ENCODE measurements at places on chromosomes 5 and 9.

DNA sequence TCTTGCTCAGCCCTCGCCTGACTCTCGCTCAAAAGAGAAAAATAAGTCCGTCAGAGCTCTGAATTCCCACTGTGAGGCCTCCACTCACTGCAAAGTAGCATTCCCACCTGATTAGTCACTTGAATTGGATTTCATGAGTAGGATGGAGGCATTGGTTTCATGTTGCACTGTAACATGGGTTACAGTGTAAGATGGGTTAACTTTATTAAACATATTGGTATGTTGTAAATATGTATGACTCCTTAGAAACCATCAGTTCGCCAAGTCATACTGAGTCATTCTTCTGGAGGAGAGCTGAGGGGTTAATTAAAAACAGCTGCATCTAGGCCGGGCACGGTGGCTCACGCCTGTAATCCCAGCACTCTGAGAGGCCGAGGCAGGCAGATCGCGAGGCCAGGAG, 93.8 kb upstream of the BNC2 start:
- DNase-seq = no peak

- peak; percentile 77 for DNase-seq
Observed at GRCh38 chr9:38622288-38622674, 1.9 kb upstream of the ANKRD18A start.

GRCh38 chr5:114391321-114391720, 29.5 kb downstream of the KCNN2 start:
- no peak for DNase-seq

DNA sequence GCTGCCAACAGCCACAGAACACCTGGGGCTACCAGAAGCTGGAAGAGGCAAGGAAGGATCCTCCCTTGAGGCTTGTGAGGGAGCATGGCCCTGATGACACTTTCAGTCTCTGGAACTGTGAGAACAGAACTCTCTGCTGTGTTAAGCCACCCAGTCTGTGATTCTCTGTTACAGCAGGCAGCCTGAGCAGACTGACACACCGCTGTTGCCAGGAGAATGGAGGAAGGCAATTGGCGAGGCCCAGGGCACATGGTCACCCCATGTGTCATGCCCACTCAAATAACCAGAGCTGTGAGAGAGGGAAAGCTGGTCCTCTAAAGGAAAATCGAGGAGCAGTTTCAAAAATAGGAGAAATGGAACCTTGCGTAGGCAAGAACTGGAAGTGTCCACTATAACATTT, 12.0 kb upstream of the KIF4B start:
- no peak for DNase-seq

DNA sequence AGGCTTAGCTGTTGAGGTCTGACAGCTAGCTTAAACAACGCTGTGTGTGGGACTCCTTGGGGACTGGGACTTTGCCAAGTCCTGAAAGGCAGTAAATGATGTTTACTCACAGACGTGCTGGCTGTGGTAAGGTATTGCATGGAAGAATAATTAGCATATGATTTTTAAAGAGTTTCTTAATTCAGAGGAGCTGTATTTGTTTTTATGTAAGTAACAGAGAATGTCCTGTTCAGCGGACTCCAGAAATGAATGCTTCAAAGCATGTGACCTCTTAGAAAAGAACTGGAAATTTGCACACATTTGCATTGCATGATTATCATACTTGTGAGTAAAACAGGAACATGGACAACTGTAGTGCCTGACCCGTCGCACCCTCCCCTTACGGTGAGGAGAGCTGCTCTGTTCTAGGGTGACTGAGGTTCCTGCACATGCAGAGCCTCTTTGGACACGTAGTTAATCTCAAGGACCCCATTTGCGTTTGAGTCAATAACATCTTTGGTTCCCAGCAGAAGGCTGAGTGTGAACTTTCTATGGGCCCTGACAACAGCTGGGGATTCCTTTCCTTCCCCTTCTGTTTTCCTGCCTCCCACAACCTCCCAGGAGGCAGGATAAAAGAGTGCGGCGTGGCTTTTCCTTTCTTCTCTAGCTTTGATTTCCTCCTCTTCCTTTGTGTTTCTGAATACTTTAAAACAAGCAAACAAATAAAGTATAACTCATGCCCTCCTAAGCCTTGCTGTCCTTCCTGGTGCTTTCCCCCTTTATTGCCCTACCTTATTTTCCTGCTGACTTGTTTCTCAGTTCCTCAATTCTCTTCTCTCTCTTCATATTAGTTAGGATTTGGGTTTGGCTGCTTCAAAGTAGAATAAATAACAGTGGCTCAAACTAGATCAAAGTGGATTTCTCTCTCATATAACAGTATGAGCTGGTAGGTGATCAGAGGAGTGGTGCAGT, 157.2 kb upstream of the CD180 start:
- DNase-seq = peak; percentile 18

DNA sequence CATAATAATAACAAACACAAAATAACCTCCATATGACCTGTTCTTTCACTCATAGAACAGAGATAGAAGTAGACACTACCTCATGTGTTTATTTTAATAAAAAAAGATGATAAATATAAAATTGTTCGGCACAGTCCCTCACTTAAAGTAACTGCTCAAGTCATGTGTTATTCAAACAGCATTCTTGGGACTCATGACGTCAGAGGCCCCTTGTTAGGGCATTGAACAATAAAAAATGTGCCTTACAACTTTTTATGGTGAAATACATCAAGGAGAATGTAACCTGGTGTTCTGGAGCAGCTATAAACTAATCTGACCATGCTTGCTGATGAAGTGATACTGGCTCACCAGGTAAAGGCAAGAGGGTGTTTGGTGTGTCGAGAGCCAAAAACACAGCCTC, 12.2 kb upstream of the NDFIP1 start:
- no peak for DNase-seq

DNA sequence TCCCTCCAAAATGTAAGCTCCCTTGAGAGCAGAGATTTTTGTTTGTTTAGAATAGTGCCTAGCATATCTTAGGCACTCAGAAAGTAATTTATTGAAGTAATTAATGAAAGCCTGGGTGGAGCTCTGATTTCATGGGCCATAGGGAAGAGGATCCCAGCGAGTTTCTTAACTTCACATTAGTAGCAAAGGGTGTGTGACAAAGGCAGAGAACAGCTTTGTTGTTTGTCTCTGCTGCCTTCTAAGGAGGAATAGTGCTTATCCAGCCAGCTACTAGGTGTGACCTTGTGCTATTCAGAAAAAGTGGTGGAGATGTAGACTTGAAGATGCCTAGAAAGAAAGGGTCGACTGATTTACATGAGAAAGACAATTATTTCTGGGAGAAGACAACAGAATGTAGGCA, 149.0 kb downstream of the CD180 start:
- no peak for DNase-seq

- DNase-seq = no peak
Observed at GRCh38 chr9:122468735-122469134, 9.0 kb downstream of the OR1J1 start.

DNA sequence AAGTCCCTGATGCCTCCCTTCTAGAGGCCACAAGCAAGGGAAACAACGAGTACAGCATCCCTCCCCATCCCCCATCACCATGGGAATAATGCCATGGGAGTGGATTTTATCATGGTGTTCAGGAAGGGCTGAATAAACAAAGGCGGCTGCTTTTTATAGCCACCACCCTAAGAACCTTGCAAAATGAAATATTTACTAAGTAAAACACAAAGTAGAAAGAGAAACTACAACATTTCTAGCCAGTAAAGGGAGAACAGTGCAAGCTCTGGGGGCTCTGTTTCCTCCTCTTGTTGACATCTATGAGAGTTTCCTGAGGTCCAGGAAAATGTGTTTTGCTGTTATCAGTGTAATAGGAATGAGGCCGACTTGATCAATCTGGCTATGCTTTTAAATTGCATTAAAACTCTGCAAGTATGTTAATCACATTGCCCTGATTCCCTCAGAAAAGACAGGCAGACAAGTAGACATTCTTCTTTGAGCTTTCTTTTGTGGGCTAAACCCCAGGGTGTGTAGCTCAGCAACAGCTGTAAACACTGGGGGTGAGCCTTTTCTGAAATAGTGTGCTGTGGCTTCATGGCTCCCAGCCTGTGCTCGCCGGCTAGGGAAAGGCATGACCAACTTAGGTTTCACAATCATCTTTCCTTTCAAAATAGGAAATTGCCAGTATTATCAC, 31.1 kb downstream of the SV2C start:
- no peak for DNase-seq

DNA sequence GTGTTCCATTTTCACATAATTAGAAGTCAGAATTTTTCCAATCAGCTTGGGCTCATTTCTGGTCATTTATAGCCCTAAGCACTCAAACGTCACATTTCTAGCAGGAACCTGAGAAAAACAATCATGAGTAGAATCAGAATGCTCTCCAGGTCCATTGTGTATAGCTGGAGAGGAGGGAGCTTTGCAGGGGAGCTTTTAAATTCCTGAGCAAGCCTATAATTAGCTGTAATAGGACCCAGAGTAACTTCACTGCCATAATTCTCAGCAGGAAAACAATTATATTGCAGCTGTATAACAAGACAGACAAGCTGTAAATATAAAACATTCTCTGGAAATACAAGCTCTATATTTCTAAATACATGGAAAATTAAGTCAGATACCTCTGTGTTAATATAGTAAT, 637.6 kb upstream of the SGCD start:
- DNase-seq = peak; percentile 95

DNA sequence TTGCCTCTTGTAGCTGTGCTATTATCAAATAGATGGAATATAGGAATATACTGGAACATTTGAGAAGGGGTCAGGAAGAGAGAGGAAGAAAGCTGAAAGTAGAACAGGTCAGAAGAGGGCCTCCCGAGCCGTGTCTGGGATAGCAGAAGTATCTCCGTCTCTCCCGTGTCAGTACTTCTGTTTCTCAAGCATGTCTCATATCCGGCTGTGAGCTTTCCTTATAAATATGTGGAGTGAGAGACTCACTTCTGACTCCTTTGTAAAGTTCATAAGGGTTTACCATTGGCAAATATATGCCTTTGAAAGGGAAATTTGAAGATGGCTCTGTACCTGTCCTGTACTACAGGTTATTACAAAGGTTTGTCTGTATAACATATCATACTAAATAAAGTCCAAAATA, 50.3 kb downstream of the MOCS2 start:
- no peak for DNase-seq

- no peak for DNase-seq
Observed at GRCh38 chr9:9963841-9964240, 649.0 kb downstream of the PTPRD start.

- DNase-seq = peak; percentile 96
Observed at GRCh38 chr9:15182101-15182551, 124.9 kb downstream of the TTC39B start.

GRCh38 chr5:58294598-58295305, 165.1 kb downstream of the PLK2 start:
- DNase-seq = no peak

DNA sequence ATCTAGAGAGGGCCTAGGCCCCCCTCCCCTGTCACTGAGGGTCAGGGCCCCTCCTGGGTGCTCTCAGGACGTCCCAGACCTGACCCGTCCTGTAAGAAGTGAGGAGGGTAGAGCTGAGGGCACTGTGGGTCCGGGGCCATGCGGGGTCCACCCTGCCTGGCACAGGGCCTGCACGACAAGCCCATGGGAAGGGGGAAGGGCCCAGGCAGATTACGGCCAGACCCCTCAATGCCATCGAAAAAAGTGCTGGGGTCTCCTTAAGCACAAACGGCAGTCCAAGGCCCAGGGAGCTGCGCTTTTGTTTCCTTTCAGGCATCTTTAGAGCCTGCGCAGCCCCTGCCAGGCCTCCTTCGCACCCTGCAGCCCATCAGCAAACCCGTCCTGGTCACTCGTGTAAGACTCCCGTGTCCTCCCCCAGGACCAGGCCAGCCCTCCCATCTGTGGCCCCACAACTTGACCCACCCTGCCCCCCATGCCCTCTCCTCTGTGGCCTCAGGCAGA, 4.4 kb upstream of the EXOC3 start:
- no peak for DNase-seq

DNA sequence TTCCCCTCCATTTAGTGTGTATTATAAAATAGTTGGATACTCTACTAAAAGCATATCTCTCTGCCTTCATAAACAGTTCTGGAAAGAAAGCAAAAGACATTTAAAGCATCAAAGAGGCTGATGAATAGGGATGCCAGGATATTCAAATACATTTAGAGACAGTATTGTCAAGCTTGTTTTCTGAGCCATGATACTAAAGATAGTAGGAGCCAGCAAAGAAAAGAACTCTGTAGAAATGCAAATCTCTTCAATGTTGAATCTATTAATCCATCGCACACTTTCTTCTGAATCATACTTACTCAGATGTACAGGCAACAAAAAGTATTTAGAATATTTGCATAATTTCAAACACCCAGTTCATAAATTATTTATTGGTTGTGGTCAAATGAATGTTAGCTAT, 207.1 kb upstream of the MEF2C start:
- no peak for DNase-seq

DNA sequence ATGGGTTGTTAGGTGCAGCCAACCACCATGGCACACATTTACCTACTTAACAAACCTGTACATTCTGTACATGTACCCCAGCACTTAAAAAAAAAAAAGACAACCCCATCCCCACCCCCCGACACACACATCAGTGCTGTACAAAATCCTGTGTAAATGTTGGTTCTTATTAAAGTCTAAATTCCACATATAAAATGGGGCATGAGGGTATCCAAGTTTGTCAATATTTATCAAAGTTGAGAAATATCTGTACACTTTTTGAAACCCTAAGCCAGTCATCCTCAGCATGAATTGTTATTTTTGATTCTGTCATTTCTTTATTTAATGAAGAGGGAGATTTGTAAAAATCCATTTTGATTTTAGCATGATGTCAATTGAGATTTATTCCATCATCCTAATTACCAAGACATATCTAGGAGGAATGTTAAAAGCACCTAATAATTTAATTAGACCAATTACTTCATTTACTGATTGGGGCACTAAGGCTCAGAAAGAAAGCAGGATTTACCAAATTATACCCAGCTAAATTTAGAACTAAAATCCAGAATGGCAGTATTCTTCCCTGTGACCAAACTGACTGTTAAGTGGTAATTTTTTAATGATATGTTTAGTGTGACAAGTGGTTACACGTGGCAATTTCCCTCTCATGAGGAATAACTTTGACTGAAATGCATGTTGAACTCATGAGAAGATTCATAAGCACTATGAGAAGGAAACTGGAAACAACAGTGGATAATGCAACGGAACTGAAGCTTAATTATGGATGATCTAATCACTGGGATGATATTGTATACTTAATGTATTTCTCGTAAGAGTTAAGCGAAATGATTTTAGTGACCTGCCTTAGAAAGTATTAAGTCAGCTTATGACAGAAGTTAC, 195.9 kb downstream of the SGCD start:
- DNase-seq = peak; percentile 3

DNA sequence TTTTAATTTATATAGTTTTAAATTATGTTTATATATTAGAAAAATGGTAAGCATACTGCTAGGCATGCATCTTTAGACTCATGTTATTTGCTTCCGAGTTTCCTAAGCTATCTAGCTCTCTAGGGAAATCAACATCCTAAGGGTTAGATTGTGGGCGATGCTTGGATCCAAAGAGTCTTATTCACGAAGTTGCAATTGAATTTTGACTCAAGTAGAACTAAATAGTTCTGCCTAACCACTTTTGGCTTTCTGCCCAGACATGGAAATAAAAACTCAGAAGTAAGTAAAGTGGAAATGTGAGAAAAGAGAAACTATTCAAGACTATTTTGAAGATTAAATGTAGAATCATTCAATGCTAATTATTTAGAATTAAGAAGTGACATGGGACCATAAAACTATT, 440.4 kb downstream of the CDH18 start:
- no peak for DNase-seq

- no peak for DNase-seq
Observed at GRCh38 chr5:150242251-150242894, 47.2 kb downstream of the CAMK2A start.
